ENCODE measurements at places on chromosomes 12 and 14. TPM values are rescaled to one million over a fixed set of nuclear protein-coding genes. Genes with fewer than 3 reads are reported as not detected.

DNA sequence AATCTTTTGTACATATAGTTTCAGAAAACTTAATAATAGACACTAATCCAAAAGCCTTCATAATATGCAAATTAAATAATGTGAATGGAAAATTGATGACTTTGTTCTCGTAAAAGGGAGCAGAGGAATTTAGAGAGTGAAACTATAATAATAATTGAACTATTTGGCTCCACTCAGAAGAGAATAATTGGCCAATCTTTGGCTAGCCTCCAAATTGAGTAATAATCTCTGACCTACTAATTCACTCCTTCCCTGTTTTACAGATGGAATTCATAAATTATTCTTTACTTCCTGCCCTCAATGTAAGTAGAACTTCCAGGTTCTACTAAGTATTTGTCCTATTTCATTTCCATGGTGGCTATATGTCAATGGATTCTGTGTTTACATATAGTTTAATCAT lies 15.8 kb downstream of the TRIM9 start:
- no peak for DNase-seq

IGF1 gene
- polyA plus RNA-seq, result 30.3 TPM

- no peak for DNase-seq
These were observed 9.0 kb upstream of the CPNE6 start for GRCh38 chr14:24062216-24062980.

SERPINA6 gene
- 0.28 TPM for polyA plus RNA-seq

C12orf60 gene
- 1.5 TPM for polyA plus RNA-seq

GRCh38 chr12:96402061-96402460 lies 1.8 kb upstream of the CDK17 start:
- no peak for DNase-seq

- no peak for DNase-seq
These were observed 96.2 kb downstream of the PAPOLA start for GRCh38 chr14:96598332-96598928.

DNA sequence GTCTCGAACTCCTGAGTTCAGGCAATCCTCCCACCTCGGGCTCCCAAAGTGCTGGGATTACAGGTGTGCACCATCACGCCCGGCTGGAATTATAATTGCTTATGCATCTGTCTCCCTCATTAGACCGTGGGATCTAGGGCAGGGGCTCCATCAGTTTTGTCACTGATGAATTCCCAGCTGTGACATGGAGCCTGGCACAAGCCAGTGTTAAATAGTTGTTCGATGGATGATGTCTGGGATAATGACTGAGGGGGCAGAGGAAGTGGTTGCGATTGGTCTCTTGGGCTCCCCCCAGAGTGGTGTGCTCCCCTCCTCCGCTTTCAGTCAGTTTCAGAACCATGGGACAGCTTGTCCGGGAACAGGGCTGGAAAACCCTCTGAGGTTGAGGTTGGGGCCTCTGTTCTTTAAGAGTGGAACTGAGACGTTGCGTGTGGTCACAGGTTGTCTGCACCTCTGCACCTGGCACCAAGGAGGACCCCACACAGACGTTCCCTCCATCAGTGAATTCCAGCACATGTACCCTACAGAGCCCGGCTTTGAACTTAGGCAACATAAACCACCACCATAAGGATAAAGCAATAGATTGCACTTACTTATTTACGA lies 30.8 kb upstream of the BATF start:
- DNase-seq, result no peak

SIX6 gene
- not detected for polyA plus RNA-seq

RNASE1 gene
- 232 TPM for polyA plus RNA-seq

DNA sequence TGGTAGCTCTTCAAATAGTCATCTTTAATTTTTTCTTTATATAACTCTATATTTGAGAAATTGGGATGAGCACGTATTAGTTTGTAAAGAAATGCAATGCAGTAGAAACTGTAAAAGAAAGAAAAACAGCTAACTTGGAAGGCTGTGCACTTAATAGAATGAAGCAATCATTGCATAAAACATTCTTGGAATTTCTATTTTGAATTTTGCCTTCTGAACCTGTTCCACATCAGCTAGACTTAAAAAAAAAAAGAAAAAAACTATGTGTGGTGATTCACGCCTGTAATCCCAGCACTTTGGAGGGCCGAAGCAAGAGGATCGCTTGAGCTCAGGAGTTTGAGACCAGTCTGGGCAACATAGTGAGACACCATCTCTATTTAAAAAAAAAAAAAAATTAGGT lies 29.4 kb downstream of the SCN8A start:
- peak; percentile 1 for DNase-seq

RNU4-1 gene
- not detected for polyA plus RNA-seq

DNA sequence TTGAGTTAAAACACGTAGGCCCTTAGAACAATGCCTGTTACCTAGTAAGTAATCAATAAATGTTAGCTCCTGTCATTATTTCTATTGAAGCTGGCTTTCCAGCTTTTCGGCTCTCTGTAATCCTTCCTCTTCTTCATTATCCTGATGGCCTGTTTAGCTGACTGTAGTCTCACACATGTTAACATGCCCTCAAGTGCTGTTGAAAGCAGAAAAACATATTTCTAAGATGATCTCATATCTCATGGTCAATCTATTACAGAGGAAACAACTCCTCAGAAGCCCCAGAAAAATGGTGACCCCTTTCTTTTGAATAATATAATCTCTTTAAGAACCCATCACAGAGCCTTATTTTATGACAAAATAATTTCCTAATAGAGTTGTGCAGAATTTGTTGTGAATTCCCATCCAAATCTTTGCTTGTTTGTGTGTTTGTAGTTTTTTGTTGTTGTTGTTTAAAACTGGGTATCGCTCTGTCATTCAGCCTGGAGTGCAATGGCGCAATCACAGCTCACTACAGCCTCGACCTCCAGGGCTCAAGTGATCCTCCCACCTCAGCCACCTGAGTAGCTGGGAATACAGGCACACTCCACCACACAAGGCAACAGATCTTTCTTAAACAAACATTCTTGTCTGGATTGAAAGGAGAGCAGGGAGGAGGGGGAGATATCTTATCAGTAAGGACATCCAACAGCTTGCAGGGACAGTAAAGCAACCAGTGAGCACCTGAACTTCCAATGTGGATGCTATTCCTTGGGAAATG lies 242.5 kb upstream of the CAND1 start:
- DNase-seq, result no peak
